ENCODE measurements at places on chromosomes 11 and 22. TPM values are rescaled to one million over a fixed set of nuclear protein-coding genes. Genes with fewer than 3 reads are reported as not detected.

DEUP1 gene
- not detected for total RNA-seq

LAYN gene
- total RNA-seq: not detected

OR8D4 gene
- total RNA-seq: not detected

OR10D3 gene
- total RNA-seq: not detected

FXYD2 gene
- total RNA-seq: 456 TPM

MS4A12 gene
- not detected for total RNA-seq

HOATZ gene
- not detected for total RNA-seq

RBM4 gene
- total RNA-seq: 133 TPM

WT1 gene
- total RNA-seq: not detected

GGT5 gene
- total RNA-seq: not detected

CEP126 gene
- 0.46 TPM for total RNA-seq

PKNOX2 gene
- not detected for total RNA-seq

CABP7 gene
- not detected for total RNA-seq

All from Caki2 (cell line).